ENCODE measurements at places on chromosomes 5 and 9. TPM values are rescaled to one million over a fixed set of nuclear protein-coding genes. Genes with fewer than 3 reads are reported as not detected.

GRCh38 chr5:178224403-178224802 is 8.2 kb downstream of the PHYKPL start:
- H3K36me3 ChIP-seq = peaks cover 21% of the 10 kb centered on the region
- H3K4me3 ChIP-seq = no peak overlapping the region
- no peak for DNase-seq

- DNase-seq = peak; percentile 36
- peak overlapping the region; percentile 70 for H3K27ac ChIP-seq
- no peak overlapping the region for H3K4me3 ChIP-seq
- H3K27me3 ChIP-seq = no peaks in the 10 kb centered on the region
Observed at GRCh38 chr5:6905883-6906282, 192.7 kb downstream of the TENT4A start.

The CFAP77 gene
- polyA plus RNA-seq = not detected

The PCDHA1 gene
- 0.03 TPM for polyA plus RNA-seq

The PCDHB11 gene
- polyA plus RNA-seq = not detected

DNA sequence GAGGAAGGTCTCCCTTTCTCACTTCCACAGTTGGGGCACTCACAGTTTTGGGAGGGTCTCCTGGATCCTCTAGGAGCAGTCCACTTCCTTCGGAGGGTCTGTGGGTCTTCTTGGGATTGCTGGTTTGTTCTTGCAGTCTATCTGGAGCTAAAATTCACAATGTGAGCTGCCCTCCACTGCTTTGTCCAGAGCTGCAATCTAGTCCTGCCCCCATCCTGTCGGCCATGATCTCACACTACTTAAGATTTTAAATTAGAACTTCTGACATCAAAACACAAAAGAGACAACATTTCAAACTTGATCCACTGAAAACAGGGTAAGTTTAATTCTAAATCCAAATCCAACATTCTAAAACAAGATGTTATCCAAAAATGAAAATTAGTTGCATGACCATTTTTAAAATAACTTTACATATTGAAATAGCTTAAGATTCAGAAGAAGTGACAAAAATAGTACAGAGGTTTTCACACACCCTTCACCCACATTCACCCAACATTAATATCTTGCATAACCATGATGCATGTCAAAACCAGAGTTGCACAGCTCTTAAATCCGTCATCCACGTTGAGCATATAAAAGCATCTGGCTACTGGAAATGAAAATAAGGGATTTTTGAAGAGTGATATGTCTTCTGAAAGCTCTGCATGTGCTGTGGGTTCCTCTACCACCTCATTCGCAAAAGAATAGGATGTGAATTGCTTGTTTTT is 113.7 kb upstream of the EPB41L4A start:
- H3K27ac ChIP-seq = no peak overlapping the region
- no peak for DNase-seq
- no peaks in the 10 kb centered on the region for H3K36me3 ChIP-seq
- peaks cover 4% of the 10 kb centered on the region for H3K27me3 ChIP-seq

- no peak overlapping the region for H3K27ac ChIP-seq
- no peaks in the 10 kb centered on the region for H3K36me3 ChIP-seq
- no peak for DNase-seq
- H3K4me1 ChIP-seq = peaks cover 7% of the 10 kb centered on the region
Observed at GRCh38 chr5:72160959-72161358, 53.7 kb downstream of the MAP1B start.

The MOB3B gene
- 32.6 TPM for polyA plus RNA-seq

The RNF180 gene
- polyA plus RNA-seq = 2.8 TPM
